ENCODE measurements at places on chromosomes 1 and 21. TPM values are rescaled to one million over a fixed set of nuclear protein-coding genes. Genes with fewer than 3 reads are reported as not detected.
A peak's percentile ranks its signal among the peaks of the same experiment; 100 is the strongest.

DNA sequence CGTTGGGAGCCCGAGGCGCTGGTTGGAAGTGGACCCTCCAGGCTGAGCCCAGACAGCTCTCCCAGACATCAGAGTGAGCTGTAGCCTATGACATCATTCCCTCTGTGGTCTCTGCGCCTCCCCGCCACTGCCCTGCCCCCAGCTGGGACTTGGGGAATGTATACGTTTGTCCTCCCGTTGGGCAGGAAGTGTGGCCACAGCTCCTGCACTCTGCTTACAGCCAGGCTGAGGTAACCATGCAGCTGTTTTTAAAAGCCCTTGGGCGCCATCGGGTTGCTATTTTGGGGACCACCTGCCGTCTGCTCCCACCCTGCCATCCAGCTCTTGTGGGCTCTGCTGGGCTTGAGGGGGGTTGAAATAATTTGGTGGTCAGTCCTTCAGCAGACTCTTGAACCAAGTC, 7.8 kb downstream of the VASH2 start:
- no peaks in the 10 kb centered on the region for H3K36me3 ChIP-seq
- H3K4me1 ChIP-seq, result no peaks in the 10 kb centered on the region
- DNase-seq, result no peak
- H3K27me3 ChIP-seq, result no peaks in the 10 kb centered on the region
- no peak overlapping the region for H3K27ac ChIP-seq

DNA sequence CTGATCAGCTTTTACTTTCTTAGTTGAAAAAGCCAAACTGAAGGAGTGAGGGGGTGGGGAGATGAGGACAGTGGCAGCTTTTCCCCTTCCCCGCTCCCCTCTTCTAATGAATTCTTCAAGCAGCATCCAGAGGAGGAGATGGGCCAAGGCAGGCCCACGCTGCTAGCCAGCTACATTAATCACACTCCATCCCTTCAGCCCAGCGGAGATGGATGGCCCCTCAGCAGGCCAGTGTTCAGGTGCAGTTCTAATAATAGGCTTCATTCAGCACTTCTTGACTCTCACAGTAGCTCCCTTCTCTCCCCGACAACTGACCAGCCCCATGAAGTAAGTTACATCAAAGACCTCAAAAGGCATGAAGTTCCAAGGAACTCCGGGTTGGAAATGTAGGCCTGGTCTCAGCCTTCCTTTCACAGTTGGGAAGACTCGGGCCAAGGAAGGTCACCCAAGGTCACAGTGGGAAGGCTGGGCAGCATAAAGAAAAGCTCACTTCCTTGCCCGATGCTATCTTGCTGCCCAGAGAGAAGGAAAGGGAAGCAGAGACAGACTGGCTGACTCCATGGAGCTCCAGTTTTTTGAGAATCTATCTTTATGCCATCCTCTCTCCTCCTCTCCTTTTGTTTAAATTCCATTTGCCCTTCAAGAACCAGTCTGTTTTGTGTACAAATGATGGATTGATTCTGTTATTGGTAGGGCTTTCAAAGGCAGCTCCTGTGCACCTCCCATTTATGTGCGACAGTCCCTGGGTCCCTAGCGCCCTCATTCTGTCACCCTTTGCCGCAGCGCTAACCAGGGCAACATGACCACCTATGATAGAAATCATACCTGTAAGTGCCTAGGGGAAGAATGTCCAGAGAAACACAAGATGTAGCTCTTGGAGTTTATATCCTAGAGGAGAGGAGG, 139.1 kb downstream of the TNR start:
- no peak overlapping the region for H3K27ac ChIP-seq
- H3K4me1 ChIP-seq, result no peaks in the 10 kb centered on the region
- H3K36me3 ChIP-seq, result no peaks in the 10 kb centered on the region
- no peak overlapping the region for H3K4me3 ChIP-seq
- H3K27me3 ChIP-seq, result no peaks in the 10 kb centered on the region
- DNase-seq, result no peak

DNA sequence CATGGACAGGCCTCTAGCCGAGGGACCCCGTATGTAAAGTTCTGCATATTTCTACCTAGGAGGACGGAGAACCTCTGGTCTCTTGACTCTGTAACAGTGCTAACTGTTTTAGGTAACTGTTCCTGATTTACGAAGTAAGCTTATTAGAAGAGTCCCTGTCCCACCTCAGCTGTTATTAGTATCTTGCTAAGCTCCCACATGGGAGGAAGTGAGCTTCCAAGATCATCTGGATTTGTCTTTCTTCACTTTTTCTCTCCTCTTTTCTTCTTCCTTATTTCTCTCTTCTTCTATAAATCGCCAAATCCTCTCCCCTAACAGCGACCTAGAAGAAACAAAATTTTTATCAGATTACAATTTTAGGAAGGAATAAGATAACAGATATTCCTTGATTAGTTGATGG, 4.4 kb downstream of the CD53 start:
- no peaks in the 10 kb centered on the region for H3K36me3 ChIP-seq
- no peak for DNase-seq
- no peaks in the 10 kb centered on the region for H3K27me3 ChIP-seq
- no peak overlapping the region for H3K27ac ChIP-seq
- no peak overlapping the region for H3K4me3 ChIP-seq

DNA sequence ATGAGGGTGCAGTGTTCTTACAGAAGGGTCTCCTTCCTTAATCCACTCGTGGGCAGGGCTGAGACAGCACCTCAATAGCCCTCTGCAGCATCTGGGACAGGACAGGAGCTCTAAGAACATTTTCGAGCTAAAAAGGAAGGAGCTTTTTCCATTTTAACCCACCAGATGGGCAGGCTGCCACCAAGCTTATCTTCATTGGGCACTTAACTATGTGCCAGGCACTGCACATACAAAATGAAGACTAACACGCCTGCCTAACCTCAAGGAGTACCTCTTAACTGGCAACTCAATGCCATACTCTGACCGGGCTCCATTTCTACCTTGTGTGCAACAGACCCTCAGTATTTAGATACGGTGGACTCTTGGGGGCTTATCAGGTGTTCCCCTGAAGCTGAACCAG, 48.2 kb downstream of the SSBP3 start:
- no peaks in the 10 kb centered on the region for H3K27me3 ChIP-seq
- H3K36me3 ChIP-seq, result no peaks in the 10 kb centered on the region
- peaks cover 27% of the 10 kb centered on the region for H3K4me1 ChIP-seq
- H3K27ac ChIP-seq, result no peak overlapping the region
- no peak overlapping the region for H3K4me3 ChIP-seq
- peak; percentile 76 for DNase-seq

DNA sequence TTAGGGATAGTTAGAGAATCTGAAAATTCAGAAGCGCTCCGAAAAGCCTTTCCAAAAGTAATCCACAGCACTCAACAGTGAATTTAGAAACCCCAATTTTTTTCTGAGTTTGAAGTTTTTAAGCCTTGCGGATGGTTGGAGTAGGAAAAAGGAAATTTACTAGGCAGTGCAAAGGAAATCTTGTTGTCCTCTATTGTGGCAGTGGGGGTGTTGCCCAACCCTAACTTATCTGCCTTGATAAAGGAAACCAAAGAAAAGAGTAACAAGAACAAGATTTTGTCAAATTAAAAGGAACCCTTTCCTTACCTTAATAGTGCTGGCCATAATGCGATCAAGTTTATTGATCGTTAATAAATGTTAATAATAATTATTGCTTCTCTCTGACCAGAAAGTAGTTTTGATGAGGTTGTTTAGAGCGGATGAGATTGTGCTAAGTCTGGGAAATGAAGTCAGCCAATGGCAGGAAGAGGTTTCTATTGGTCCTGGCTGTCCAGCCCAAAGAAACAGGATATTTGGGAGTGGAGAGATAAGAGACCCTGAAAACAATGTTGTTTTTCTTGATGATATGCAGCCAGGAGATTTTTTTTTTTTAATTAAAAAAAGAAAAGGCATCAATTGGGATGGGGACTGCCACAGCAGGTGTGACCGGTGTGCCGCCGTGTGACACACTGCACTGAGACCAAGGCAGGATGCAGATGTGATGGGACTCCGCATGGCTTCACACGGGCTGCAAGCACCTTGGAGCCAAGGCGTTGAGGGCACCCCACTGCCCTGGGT, at the start of gene ERG:
TSS of gene ERG (minus strand) at position 421 of the 777 bp plus-strand sequence. CDS start at position 324, 97 bp downstream.
- H3K4me1 ChIP-seq, result peaks cover 5% of the 10 kb centered on the region
- no peaks in the 10 kb centered on the region for H3K36me3 ChIP-seq
- no peaks in the 10 kb centered on the region for H3K27me3 ChIP-seq

DNA sequence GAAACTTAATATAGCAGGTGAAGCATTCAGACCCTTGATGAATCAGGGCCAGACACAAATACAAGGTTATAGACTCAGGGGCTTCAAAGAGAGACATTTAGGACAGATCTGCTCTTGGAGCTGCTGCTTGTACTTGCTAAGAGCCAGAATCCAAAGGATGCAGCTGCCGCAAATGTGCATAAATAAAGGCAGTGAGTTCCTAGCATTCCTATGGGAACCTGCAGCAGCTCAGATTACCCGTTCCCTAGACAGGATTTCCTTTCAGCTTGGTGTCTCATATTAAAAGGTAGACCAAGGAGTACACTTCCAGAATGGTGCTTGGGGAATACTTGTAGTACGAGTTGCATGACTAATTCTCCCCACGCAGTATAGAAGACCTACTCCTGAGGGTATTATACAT, 9.7 kb upstream of the LRRC53 start:
- H3K27ac ChIP-seq, result no peak overlapping the region
- H3K36me3 ChIP-seq, result no peaks in the 10 kb centered on the region
- DNase-seq, result no peak
- no peaks in the 10 kb centered on the region for H3K4me1 ChIP-seq

GRCh38 chr1:91777630-91778300, 108.2 kb downstream of the TGFBR3 start:
- no peak overlapping the region for H3K27ac ChIP-seq
- H3K36me3 ChIP-seq, result no peaks in the 10 kb centered on the region
- peaks cover 15% of the 10 kb centered on the region for H3K4me1 ChIP-seq

GRCh38 chr1:176854121-176854520, 310.4 kb downstream of the ASTN1 start:
- H3K4me1 ChIP-seq, result no peaks in the 10 kb centered on the region
- no peak overlapping the region for H3K27ac ChIP-seq
- no peaks in the 10 kb centered on the region for H3K27me3 ChIP-seq
- H3K4me3 ChIP-seq, result no peak overlapping the region

DNA sequence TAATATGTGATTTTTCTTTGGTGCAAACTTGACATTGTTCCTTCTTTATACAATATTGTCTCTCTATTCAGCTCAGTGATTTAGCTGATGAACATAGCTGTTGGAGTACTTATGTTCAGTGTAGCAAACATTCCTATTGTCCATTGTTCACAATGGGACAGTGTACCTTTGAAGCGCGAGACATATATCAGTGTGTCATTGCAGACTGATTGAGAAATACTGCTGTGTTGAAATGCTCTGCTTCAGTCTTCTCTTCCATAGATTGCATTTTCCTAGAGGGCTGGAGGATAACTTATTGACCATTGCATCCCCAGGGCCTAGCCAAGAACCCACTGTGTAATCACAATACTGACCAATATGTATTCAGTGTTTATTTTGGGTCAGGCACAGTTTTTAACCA, 46.5 kb downstream of the HLX start:
- H3K4me1 ChIP-seq, result no peaks in the 10 kb centered on the region
- no peak for DNase-seq
- H3K27me3 ChIP-seq, result no peaks in the 10 kb centered on the region
- no peak overlapping the region for H3K27ac ChIP-seq

GRCh38 chr1:5738911-5739462, 253.2 kb downstream of the NPHP4 start:
- DNase-seq, result no peak
- no peaks in the 10 kb centered on the region for H3K4me1 ChIP-seq
- H3K27ac ChIP-seq, result no peak overlapping the region
- H3K36me3 ChIP-seq, result no peaks in the 10 kb centered on the region
- no peak overlapping the region for H3K4me3 ChIP-seq

Gene PSMA5
- total RNA-seq, result 25.6 TPM

Gene ATP6V1G3
- total RNA-seq, result not detected

Gene OR2L8
- 1.0 TPM for total RNA-seq

Gene FOXD2
- 0.11 TPM for total RNA-seq

Gene KIAA1614
- 15.1 TPM for total RNA-seq

Gene ELAPOR1
- total RNA-seq, result 17.5 TPM

Data from thyroid gland (tissue), 4 donors.